ENCODE measurements at places on chromosomes 7 and 10. TPM values are rescaled to one million over a fixed set of nuclear protein-coding genes. Genes with fewer than 3 reads are reported as not detected.

Gene GNGT1
- not detected for total RNA-seq

Gene CWF19L1
- total RNA-seq, result 33.4 TPM

Gene UTF1
- not detected for total RNA-seq

Gene SRGN
- 8.5 TPM for total RNA-seq

Gene TYW1
- total RNA-seq, result 24.5 TPM

Gene SLC39A12
- not detected for total RNA-seq

Gene ACBD5
- total RNA-seq, result 18.4 TPM

Gene C7orf57
- 3.2 TPM for total RNA-seq

Data from Panc1 (cell line).